ENCODE measurements at places on chromosomes 16 and 17. TPM values are rescaled to one million over a fixed set of nuclear protein-coding genes. Genes with fewer than 3 reads are reported as not detected.

DNA sequence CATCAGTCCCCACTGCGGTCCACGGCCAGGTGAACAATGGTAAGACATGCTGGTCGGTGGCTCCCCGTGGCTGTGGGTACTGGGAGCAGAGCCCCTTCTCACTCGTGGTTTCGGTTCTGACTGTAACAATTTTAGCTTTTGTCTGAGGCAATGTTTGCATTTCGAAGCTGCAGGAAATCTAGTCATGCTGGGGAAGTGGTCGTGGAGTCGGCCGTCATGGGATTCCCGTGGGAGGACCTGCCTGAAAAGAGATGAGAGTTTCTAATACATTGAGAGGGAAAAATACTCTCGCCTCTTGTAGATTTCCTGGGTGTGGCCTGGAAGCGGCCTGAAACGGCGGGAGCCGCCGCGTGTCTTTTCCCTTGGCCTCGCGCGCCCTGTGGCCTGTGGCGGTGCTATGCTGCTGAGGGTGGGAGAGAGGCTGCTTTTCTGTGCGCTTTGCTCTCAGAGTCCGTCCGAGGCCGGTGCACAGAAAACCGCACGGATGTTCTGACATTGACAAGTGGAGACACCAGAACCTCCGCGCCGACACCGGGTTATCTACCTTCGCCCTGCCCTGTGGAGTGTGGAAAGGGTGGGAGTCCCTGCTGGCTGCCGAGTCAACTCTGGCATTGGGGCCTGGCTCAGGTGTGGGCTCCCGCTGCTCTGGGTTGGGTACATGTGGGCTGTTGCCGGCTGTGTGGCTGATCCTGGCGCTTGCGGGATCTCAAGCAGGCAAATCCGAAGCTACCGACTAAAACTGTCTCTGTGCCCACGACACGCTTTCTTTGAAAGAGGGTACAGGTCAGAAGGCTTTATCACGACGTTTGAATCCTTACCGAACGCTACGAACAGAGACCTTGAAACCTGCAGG lies 60.8 kb downstream of the WDR45B start:
- no peak for DNase-seq

The RNU2-1 gene
- total RNA-seq, result not detected

GRCh38 chr16:71426069-71426879 lies 15.6 kb downstream of the TLE7 start:
- no peak for DNase-seq

The CSNK1D gene
- 80.4 TPM for total RNA-seq

The TLCD3A gene
- 25.7 TPM for total RNA-seq

DNA sequence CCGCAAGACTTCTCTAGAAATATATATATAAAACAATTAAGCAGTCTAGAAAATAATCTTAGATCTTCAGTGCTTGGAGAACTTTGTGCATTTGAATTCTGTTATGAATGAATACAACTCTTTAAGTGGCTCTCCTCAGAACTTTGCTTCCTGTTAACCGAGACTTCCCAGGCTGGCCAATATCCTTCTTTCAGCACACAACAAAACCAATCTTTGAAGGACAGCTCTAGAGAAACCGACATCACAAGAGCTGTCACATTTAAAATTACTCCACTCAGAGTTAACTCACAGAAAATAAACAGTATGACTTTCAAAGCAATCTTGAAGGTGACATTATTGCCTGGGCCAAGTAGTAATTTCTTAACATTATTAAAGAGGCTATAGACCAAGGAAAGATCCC lies 49.7 kb upstream of the ITGA2B start:
- DNase-seq, result no peak

The PDILT gene
- total RNA-seq, result not detected

- DNase-seq, result no peak
Measured at GRCh38 chr16:85199069-85199725, 86.9 kb upstream of the CIBAR2 start.

The PRKCA gene
- total RNA-seq, result 26.8 TPM

The CPPED1 gene
- total RNA-seq, result 63.2 TPM

GRCh38 chr16:924806-925205 lies 46.0 kb downstream of the LMF1 start:
- no peak for DNase-seq

- DNase-seq, result no peak
Measured at GRCh38 chr16:50276801-50277555, 10.6 kb downstream of the ADCY7 start.

DNA sequence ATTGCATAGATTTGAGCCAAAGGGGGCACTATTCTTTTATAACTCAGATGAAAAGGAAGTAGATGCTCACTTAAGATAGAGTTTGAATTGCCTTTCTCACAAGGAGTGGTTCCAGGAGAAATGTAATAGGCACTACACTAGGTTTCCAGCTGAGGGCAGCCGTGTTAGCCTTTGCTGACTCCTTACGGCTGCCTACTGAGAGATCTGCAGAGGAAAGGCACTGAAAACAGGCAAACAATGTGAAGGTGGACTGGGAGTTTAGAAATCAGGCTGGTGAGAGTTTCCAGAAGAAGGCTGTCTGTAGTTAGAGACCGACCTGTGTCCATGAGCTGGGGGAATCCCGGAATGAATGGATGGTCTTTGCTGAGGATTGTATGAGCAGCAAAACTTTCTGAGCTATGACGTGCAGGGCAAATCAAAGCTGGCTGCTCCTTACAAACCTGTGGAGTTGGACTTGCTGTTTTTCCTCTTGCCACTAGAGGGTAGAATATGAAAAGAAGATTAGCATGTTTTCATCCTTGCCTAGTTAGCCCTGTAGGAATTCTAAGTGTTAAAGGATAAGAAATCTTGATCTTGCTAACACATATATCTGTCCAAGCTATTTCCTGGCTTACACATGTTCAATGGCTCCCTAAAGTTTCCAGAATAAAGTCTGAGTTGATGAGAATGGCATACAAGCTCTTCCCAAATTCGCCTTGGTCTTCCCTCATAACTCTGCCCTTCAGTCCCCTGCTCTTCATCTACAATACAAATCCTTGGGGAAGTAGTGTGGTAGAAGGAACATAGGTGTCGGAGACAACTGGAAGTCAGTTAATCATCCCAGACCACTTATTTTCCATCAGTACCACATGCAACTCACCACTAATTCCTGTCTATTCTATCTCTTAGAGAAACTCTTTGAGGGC lies 20.1 kb upstream of the TAOK1 start:
- peak; percentile 89 for DNase-seq

The ZNF19 gene
- 3.0 TPM for total RNA-seq

DNA sequence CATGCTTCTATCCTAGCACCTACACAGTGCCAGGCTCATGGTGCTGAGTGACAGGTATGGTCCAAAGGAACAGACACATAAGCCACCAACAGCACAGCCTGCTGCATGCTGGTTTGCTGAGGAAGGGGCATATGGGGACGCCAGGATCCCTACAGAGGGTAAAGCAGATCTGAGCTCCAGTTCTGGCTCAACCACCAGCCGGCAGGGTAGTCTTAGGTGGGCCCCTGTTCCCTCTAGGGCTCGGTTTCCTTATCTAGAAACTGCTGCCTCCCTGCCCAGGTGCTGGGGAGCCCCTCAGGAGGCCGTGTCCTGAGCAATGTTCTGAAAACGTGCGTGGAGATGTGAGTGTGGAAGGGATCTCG lies 24.2 kb upstream of the MRPS23 start:
- no peak for DNase-seq

- DNase-seq, result no peak
Measured at GRCh38 chr17:73722165-73722564, 77.9 kb upstream of the SDK2 start.

GRCh38 chr16:25922438-25922837 lies 230.7 kb downstream of the HS3ST4 start:
- DNase-seq, result no peak

The CMTM2 gene
- total RNA-seq, result not detected

DNA sequence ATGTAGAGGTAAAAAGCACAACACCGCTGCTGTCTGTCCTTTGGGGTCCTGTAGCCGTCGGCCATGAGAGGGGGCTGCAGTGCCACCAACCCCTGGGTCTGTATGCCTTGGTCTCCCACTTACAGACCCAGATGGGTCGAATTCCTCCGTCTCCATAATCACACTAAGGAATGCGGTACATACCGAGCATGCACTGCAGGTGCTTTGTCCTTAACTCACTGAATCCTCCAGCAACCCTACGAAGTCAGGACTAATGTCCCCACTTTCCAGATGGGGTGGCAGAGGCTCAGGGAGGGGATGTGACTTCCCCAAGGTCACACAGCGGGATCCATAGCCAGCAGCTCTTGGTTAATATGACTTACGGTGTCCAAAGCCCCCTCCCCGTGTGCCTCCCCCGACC lies 219.9 kb upstream of the CIBAR2 start:
- DNase-seq, result no peak

DNA sequence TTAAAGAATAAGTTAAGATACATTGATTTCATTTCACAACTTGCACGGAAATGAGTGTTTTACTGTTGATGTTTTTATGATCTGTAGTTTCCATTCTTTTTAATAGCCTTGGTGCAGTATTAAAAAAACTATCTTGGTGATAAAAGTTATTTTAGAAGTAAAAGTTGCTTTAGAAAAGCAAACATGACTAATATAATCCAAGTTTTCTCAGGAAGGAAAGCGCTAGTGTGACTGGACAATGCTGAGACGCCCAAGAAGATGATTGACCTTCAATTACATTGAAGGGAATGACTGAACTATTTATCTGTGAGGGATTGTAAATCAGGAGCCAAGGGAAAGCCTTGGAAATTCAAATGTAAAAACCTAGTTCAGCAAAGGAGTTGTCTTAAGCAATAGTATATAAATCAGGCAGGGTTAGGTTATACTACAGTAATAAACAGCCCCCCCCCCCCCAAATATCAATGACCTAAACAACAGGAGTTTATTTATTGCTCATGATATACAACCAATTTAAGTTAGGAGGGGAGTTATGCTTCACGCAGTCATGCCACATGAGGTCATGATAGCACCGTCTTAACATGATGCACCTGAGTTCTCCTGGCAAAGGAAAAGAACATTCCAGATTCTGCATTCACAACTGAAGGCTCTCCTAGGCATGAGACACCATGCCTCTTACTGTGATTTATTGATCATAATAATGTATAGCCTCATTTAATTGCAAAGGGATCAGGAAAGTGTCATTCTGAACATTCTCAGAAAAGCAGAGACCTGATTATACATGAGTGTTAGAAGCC lies 443.8 kb downstream of the CDH13 start:
- no peak for DNase-seq

The AIPL1 gene
- total RNA-seq, result not detected

DNA sequence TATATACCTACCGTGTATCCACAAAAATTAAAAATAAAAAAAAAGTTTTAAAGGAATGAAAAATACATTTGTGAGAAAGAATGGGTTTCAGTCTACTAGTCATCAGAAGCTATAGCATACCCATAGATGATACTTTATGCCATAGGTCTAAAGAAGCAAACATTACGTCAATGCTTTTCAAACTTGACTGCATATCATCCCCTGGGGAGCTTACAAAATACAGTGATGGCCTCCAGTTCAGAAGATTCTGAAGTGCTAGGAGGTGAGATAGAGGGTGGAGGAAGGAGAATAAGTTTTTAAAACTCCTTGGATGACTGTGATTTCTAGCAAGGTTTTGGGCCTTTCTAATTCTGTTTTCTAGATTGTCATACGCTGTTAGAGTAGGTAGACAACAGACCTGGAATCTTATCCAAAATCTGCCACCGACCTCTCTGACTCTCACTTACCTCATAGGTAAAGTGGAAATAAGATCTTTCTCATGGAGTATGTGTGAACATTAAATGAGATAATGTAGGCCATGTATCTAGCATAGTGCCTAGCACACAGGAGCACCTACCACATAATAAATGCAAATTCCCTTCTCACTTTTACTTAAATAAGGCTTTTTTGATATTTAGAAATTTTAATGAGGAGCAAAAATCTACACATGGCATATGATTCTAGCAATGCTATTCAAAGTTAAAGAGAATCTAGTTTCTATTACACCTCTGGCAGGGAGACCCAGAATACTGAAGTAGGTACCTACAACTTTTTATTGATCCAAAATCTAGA lies 12.4 kb downstream of the MMD start:
- DNase-seq, result no peak

GRCh38 chr17:7425316-7425715 lies at the start of gene SPEM2:
Gene SPEM2 (plus strand): TSS chr17:7425616. CDS start chr17:7425689, 73 bp downstream.
- no peak for DNase-seq

The CBX8 gene
- total RNA-seq, result 22.8 TPM

The MARCHF10 gene
- not detected for total RNA-seq

DNA sequence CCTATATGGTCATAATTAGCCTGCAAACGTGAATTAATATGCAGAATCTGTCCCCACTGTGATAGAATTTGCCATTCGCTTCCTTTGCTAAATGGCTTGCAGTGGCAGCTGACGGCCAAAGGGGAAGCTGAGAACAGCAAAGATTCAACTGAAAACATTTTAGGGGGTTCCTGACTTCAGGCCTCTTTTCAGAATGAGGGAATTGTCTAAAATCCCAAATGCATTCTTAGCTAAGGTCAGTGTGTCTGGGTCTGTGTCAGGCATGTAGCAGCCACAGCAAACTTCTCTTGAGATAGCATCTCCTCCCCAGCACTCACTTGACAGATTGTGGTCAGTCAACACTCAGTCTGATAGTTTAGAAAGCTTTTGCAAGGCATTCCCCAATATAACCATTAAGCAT lies 701.1 kb downstream of the WWOX start:
- DNase-seq, result no peak

DNA sequence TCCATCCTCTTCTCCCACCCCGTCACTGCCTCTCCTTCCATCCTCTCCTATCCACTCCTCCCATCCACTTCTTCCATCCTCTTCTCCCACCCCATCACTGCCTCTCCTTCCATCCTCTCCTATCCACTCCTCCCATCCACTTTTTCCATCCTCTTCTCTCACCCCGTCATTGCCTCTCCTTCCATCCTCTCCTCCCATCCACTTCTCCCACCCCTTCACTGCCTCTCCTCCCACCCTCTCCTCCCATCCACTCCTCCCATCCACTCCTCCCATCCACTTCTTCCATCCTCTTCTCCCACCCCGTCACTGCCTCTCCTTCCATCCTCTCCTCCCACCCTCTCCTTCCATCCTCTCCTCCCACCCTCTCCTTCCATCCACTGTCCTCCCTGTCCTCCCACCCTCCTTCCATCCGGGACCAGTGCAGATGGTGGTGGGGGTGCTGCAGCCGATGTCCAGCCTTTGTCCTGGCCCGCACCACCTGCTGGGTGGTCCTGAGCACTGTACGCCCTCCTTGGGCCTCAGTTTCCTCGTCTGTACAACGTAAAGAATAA lies 1.1 kb downstream of the WFIKKN1 start:
- no peak for DNase-seq

DNA sequence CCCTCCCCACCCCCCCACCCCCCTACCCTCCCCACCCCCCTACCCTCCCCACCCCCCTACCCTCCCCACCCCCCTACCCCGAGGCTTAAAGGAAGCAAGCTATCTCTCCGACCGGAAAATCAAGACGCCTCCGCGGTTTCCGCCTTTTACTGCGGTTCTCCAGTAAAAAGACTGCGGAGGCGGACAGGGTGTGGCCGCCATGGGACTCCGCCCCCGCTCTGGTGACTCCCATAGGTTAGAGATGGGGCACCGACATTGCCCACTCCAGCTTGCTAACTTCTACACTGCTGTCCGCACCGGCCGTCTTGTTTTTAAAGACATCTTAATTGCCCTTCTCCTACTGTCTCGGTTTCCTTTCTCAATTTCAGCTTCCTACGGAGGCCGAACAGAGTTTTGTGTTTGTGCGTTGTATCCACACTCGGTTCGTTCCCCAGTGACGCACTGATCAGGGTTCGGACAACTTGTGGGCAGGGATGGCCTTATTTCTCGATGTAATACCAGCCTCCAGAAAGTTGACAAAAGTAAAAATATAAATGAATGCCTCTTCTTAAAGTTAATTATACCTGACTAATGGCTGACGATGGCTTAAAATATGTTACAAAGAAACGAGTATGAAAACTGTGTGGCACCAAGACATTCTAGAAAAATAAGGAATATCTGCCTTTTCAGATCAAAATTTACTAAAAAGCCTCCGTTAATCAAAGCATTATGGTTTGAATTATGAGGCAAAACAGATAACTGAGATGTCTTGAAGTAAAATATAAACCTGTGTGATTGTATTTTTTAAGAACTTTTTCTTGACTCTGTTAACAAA lies 1.1 kb upstream of the ZNF200 start:
- DNase-seq, result peak; percentile 82

Measured in Caki2 (cell line).